AML-193 (cell line): ENCODE measurements at places on chromosomes 1 and 21.

DNA sequence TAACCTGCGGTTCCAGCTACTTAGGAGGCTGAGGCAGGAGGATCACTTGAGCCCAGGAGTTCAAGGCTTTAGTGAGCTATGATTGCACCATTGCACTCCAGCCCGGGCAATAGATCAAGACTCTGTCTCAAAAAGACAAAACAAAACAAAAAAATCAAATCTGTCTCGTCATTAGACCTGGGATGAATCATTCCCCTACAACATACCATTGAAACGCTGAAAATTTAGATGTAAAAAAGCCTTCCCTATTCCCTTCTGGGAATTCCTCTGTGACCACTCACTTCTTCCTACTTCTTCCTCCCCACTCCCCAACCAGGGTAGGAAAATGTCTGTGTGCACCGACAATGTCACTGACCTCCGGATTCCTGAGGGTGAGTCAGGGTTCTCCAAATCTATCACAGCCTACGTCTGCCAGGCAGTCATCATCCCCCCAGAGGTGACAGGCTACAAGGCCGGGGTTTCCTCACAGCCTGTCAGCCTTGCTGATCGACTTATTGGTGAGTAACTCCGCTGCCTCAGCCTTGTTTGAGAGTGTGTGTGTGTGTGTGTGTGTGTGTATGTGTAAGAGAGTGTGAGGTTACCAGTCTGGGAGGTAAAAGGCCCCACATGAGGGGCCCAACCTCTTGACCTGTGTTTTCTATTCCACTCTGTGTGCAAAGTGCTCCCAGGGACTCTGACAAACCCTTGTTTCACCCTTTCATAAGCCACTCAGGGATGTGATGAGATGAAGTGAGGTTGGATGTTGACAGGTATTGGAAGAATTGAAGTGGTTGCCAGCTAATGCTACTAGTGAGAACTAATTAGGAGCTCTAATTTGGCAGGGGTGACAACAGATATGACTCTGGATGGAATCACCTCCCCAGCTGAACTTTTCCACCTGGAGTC lies 16.3 kb upstream of the SARS1 start:
- DNase-seq, result no peak

DNA sequence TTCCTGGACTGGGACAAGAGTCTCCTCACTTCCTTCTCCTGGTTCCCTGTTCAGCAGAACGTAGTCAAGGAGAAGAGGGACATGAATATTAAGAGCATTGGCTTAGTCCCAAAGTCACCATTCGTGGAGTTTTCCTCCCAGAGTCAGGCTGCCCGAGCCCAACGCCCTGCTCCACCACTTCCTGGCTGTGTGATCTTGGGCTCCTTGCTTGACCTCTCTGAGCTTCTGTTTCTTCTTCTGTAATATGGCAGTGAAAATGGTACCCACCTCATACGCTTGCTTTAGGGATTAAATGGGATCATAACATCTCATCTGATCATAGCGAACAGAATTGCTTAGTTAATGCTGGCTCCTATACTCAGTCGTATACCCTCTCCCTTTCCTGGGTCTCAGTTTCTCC lies 12.0 kb upstream of the CASZ1 start:
- no peak for DNase-seq

- no peak for DNase-seq
Observed at GRCh38 chr1:44895919-44896734, 53.1 kb upstream of the PTCH2 start.

DNA sequence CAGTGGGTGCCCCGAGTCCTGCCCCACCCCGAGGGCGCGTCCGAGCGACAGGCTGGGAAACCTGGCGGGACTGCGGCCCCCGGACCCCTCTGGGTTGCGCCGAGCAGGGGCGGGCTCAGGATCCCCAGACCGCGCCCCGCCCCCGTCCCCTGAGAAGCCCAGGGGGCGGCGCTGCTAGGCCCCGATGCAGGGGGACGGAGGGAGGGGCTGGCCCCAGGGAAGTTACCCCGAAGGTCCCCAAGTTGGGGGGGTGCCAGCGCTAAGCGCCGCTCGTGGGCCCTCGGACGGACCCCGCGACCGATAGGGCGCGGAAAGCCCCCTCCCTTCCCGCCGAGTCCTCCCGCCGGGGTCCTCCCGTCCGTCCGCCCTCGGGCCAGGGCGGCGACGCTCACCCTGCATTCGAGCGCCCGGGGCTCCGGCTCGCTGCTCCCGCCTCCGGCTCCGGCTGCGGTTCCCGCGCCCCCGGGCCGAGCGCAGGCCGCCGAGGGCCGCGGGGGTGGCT lies 414 bp downstream of the GPR153 start:
- no peak for DNase-seq
